Suppressor macrophage treated with lipopolysaccharide for 1 hour (primary cell): ENCODE measurements at places on chromosomes 16 and 17.

GRCh38 chr16:86566601-86566965 is at the start of gene FOXC2:
TSS of gene FOXC2 (plus strand) at chr16:86566829. CDS start at chr16:86567336, 507 bp downstream.
- DNase-seq, result peak; percentile 54

DNA sequence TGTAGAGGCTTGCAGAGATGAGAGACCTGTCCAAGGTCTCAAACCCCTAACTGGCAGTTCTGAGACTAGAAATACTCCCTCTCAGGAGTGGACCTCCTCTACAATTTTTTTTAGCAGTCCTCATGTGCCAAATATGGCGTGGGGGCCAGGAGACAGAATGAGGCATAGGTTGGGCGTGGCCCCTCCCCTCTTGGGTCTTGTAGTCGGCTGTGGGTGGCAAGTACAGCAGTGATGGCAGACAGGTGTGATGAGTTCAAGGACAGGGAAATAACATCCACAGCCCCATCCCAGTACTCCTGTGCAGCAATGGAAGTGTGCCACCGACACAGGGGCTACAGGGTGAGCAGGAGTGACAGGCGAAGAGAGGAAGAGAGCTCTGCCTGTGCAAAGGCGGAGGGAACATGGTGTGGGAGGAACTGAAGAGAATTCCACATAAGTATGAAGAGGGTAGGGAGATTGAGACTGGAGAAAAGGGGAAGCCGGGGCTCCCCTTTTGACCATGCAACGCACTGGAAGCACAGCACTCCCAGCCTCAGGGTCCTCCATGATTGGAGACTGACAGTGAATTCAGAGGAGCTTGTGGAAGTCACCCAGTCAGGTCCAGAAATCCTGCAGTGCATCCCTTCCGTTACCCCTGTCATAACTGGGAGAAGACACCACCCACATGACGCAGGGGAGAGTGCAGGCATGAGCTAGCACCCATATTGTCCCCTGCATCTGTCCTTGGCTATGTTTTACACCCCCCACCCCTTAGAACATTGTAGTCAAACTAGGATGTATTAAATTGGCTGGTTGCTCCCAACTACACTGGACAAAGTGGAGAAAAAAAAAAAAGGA is 14.8 kb upstream of the CETP start:
- no peak for DNase-seq

DNA sequence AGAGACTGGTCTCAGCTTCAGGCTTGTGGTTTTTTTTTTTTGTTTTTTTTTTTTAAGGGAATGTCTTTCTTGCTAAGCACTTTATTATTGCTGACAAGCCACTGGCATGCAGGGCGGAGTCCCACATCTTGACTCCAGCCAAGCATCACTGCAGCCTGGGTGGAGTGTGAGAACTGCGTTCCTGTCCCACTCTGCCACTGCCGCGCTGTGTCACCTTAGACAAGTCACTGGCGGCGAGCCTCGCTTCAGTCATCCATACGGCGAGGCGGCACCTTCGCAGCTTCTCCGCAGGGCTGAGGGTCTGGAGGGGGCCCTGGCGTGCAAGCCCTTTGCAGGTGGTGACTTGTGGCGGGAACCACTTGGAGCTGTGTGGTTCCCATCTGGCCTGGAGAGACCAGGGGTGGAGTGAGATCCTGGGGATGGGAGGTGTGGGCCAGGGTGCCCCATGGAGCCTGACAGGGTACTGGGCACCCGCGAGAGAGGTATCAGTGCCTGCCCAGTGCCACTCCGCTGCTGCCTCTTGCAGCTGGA is 99.1 kb upstream of the CIBAR2 start:
- DNase-seq, result no peak

GRCh38 chr16:66220702-66221101 is 145.8 kb upstream of the CDH5 start:
- DNase-seq, result no peak

- peak; percentile 49 for DNase-seq
These were observed 4.3 kb upstream of the NPW start for GRCh38 chr16:2015117-2015946.

DNA sequence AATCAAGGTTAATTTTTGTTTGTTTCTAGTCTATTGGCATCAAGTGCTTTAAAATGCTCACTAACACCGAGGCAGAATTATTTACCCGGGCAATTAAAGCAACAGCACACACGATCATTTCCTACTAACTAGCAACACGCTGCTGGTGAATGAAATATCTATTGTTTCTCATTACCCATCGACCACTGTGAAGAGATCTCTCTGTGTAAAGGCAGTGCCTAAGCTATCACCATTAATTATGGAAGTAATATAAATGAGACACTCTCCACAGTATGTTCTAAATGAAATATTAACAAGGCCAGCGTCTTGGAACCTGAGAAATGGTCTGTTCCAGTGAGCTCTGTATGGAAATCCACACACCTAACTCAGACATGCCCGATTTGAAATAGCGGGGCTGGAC is 397.6 kb downstream of the MAF start:
- no peak for DNase-seq

GRCh38 chr17:33858682-33859081 is 396.4 kb upstream of the CCL2 start:
- no peak for DNase-seq

DNA sequence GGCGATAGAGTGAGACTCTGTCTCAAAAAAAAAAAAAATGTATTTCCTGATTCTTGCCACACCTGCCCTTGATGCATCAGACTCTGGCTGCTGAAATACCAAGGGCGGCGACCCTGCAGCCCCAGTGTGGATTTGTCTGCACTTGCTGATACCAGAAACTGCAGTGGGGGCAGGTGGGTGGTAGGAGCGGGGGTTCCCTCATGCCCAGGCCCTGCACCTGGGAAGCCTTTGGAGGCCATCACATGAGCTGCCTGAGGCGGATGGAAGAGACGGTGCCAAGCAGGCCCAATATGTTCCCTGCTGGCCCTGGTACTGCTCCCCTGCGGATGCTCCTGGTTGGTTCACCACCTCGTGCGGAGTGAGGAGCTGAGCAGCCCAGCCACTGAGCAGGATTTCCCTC is 50.6 kb downstream of the MARF1 start:
- DNase-seq, result no peak

DNA sequence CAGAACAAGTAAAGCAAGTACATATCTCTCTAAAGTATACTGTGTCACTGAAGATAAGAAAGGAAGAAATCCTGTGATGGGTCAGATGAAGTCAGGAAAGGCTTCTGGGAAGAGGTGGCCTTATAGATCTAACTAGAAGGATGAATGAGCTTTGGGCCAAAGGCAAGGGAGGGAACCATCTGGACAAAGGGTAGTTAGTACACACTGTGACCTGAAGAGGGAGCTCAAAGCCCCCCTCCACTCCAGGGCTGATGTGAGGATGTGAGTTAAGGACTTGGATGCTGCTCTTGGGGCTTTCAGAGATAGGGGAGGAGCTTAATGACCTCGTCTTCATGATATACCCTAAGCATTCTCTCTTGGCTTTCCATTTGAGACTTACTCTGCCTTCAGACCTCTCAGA is 185.3 kb upstream of the CACNG3 start:
- DNase-seq, result peak; percentile 52

DNA sequence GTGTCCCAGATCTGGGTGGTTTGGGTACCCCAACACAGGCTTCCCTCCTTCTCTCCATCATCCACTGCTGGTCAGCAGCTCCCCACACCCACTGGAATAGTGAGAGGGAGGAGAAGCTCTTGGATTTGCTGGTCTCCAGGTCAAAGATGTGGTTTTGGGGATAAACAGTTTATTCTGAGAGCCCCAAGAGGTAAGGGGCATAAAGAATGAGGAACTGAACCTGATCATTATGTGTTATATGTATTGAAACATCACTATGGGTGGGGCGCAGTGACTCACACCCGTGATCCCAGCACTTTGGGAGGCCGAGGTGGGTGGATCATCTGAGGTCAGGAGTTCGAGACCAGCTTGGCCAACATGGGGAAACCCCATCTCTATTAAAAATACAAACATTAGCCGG is 3.9 kb downstream of the DPEP2 start:
- DNase-seq, result peak; percentile 65

DNA sequence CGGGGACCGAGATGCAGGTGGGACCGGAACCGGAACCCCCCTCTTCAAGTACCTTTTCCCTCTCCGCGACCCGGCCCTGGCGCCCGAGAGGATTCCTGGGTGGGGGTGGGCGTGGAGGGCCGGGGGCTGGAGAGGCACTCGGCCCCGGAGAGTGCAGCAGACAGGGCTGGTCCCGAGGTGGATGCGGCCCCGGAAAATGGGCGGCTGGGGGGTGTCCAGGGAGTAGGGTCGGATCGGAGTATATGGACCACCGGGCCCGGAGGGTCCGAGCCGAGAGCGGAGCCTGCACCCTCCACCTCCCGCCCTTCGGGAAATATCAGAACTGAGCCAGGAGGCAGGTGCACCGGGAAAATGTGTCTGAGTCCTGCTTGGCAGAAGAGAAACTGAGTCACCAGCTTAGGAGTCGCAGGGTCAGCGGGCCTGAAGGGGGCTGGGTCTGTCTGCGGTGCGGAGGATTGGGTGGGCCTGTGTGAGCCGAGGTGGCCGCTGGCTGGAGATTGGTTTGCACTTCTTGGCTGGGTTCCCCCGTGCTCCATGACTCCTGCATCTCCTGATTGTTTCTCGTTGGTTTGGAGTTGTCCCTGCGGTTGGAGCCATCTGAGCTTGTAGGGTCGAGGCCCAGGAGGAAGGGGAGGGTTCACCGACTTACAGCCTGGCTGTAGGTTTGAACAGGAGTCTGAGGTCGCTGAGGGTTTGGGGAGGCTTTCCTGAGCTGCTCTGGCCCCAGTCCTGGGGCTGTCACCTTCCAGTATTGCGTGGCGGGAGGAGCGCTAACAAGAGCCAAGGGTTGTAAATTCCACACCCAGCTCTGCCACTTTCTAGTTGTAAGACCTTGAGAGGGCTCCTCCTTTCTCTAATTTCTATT is 518 bp downstream of the SH2B1 start:
- peak; percentile 7 for DNase-seq

- peak; percentile 60 for DNase-seq
These were observed 3.6 kb downstream of the RNF166 start for GRCh38 chr16:88702371-88703210.

- DNase-seq, result peak; percentile 60
These were observed 460 bp downstream of the ELOB start for GRCh38 chr16:2776500-2777139.

GRCh38 chr17:44707755-44708400 is 587 bp upstream of the DBF4B start:
- DNase-seq, result no peak

GRCh38 chr16:53224951-53225533 is 170.3 kb downstream of the CHD9 start:
- peak; percentile 63 for DNase-seq

GRCh38 chr16:69376393-69377059 is 9.3 kb downstream of the TERF2 start:
- DNase-seq, result no peak

- DNase-seq, result peak; percentile 14
These were observed 1.4 kb downstream of the THUMPD1 start for GRCh38 chr16:20740007-20740883.

- no peak for DNase-seq
These were observed 16.7 kb downstream of the RHOT1 start for GRCh38 chr17:32158870-32159585.

DNA sequence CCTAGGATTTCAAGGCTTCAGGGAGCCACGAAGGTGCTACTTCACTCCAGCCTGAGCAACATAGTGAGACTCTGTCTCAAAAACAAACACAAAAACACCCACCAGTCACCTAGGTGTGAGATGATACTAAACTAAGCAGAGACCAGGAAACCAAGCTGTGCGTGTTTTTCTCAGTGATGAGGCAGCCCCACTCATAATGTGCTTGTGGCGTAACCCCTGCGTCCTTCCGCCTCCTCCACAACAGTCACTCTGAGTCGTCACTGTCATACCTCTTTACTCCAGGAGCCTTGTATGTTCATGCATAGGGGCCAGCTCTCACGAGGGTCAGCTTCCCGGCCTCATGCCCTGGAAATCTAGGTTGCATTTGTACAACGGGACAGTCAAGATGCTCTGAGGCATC is 31.1 kb upstream of the SLC47A1 start:
- DNase-seq, result peak; percentile 17

GRCh38 chr16:1940273-1941161 is 2.5 kb downstream of the MSRB1 start:
- no peak for DNase-seq

DNA sequence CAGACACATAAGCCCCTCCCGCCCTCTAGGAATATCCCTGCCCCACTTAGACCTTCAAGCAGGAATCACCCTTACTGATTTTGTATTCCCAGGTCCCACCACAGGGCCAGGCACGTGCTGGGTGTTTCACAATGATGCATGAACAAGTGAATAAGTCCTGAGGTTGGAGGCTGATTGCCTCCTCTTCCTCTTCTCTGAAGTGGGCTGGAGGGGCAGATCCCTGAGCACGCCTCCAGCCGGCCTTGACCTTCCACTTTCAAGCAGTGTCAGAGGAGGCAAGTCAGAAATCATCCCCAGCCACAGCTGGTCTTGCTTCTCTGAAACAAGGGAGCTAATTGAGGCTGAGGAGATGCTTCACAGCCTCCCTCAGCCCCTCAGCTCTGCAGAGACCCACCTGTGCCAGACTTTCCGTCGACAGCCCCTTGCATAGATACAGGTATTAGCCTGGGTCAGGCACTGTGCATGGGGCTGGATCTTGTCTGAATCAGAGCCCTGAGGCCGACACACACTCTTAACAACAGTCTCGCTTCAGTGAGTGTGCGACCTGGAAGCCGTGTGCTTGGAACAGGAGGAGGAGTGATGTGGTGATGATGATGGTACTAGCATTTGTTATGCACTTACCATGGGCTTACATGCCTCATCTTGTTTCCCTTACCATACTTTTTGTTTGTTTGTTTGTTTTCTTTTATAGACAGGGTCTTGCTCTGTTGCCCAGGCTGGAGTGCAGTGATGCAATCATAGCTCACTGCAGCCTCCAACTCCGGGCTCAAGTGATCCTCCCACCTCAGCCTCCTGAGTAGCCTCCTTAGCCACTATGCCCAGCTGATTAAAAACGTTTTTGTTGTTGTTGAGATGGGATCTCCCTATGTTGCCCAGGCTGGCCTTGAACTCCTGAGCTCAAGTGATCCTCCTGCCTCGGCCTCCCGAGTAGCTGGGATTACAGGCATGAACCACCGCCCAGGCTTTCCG is 15.0 kb downstream of the MRM1 start:
- peak; percentile 27 for DNase-seq

GRCh38 chr17:71503710-71504465 is 616.9 kb upstream of the SOX9 start:
- DNase-seq, result no peak

DNA sequence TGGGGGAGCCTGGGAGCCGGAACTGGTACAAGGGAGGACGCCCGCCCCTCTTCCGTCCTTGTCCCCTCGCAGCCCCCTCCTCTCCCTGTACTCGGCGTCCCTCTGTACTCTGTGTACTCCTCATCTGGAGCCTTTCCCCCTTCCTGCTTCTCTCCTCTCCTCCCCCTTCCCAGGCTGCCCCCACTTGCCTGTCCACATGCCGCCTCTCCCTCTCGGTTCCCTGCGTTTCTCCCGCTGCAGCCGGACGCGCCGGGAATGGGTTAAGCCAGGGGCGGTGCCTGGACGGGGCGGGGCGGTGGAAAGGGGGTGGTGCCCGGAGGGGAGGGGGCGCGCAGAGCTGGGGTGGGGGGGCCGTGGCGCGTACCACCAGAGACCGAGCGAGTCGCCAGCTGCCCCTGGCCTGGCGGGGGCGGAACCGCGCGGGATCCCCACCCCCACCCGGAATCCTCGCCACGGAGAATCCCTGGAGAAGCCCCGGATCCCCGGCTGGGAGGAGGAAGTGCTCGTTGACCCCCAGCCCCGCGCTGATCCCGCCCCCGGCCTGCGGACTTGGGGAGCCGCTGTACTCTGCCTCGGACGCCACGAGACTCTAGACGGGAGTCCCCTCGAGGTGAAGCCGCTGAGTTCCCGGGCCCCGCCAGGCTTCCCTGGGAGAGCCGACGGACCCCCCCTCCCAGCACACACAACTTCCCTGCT is 22.6 kb downstream of the GJD3 start:
- peak; percentile 66 for DNase-seq
